ENCODE measurements at places on chromosomes 12 and 14. TPM values are rescaled to one million over a fixed set of nuclear protein-coding genes. Genes with fewer than 3 reads are reported as not detected.

SDSL gene
- total RNA-seq, result 5.8 TPM

HOXC5 gene
- total RNA-seq, result 5.0 TPM

RASAL1 gene
- total RNA-seq, result 0.28 TPM

PSMC6 gene
- 62.1 TPM for total RNA-seq

CCT2 gene
- 270 TPM for total RNA-seq

BCL2L2 gene
- total RNA-seq, result 18.9 TPM

SPTB gene
- total RNA-seq, result 0.13 TPM

CLEC4C gene
- not detected for total RNA-seq

DAO gene
- total RNA-seq, result not detected

PTGDR gene
- not detected for total RNA-seq
